ENCODE measurements at places on chromosomes 3 and 15.

DNA sequence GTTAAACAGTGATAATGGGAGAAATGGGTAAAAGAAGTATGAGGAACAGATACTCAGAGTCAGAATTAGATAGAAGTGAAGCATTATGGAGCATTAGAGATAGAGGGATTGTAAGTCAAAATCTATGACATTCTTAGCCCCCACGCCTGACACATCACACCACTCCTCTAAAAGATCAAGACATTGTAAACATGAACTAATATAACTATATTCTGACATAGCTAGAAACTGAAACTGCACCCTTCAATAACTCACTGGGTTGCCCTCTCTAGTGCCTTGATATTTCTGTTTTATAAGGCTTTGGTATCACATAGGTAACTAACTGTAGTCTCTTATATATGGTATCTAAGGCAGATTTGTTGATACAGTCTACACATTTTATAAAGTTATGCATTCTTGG is 684.3 kb upstream of the DPPA4 start:
- no peak for DNase-seq

DNA sequence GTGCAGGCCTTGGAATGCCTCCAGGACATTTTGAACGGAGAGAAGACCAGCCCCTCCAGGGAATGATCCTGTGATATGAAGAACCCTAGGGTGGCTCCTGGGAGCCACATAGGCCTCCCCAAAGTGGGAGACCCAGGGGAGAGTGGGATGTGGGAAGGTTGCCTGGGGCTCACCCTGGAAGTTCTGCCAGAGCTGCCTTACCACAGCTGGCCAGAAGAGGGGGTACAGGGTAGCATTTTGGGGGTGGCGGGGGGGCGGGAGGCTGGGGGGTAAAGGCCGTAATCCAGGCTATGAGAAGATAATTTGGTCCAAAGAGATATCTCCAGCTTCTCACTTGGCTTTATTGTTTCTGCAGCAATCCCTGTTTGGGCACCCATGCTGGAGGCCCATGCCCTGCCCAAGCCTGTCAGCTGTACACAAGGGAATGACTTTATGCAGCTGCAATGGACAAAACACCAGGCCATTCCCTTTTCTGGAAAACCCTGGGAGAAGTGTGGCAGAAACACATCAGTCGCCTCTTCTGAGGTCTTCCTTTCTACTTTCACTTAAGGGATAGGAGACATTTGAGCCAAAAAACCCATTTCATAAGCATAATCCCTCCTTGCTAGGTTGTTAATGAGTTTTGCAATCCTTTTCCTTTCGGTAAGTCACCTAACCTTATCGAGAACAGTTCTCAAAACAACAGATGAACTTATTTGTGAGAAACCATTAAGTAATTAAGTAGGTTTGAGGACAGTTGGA is 11.0 kb upstream of the MUSTN1 start:
- DNase-seq, result no peak

DNA sequence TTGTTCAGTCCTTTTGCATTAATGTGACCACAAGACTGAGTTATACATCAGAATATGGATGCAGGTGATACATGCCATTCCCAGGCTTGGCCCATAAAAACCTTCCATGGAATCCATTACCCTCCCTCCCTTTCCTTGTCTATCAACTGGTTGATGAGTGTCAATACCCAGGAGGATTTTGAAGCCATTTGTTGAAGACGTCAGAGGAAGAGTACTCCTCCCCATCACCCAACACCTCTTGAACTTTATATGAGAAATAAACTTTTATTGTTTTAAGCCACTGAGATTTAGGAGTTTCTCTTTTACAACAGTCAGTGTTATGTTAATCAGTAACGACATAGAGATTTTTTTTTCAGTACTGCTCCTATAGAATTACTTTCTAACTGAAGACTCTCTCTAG is 55.5 kb downstream of the P3H2 start:
- DNase-seq, result no peak

GRCh38 chr3:183430325-183430957 is 2.0 kb upstream of the MCF2L2 start:
- no peak for DNase-seq

GRCh38 chr15:63146684-63147083 is 10.6 kb downstream of the RPS27L start:
- no peak for DNase-seq

DNA sequence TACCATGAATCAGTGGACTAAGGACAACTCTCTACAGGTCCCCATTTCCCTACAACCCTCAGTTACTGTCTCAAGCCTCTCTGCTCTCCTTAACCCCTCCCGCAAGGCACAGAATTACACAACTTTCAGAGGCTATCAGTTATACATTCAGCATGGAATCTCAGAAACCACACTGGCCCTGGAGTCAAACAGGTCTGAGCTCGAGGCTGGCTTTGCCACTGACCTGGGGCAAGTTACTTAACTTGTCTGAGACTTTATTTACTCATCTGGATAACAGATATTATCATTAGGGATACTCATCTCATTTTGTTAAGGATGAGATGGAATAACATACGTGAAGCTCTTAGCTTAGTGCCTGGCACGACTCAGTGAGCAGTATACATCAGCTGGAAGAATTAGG is 95.2 kb downstream of the WDR76 start:
- DNase-seq, result no peak

DNA sequence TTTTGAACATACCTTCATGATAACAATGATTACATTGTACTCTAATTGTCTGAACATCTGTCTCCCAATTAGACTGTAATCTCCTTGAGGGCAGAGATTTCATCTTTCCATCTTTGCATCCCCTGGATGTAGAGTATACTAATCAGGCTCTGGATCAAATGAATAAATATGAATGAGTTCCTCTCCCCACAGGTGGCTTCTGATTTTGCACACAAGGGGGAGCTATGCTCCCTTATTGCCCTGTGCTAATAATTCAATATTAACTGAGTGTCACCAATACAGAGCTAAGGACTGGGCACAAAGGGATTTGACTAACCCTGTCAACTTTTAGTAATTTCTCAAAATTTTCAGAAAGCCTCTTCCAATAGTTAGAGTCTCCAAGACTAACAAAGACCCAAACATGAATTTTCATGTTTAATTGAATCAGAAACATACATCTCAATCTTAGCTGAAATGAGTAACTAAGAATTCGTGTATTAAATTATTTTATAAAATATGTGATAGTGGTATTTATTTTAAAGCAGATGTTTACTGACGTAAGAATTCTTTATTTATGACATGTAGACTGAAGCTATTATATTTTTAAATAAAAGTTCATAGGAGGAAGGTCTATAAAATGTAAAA is 3.0 kb downstream of the DUOXA1 start:
- no peak for DNase-seq

DNA sequence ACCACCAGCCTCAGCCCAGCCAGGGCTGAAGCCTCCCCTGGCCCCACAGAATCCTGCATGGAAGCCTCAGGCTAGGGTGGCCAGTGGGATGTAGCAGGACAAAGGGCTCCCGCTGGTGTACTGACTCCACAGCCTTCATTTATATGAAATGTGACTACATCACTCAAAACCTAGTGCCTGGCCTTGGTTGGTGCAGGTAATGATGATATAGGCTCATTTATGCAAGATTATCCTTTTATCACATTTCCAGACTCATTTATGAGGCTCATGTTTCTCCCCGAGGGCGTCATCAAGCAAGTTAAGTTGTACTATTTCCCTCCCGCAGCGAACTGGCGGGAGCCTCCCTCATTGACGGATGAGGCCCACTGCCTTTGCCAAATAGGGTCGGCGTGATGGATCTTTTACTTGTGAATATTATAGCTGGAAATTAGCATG is 179.1 kb upstream of the SMAD3 start:
- no peak for DNase-seq

- DNase-seq, result no peak
Observed at GRCh38 chr3:143054011-143054410, 52.6 kb downstream of the U2SURP start.

DNA sequence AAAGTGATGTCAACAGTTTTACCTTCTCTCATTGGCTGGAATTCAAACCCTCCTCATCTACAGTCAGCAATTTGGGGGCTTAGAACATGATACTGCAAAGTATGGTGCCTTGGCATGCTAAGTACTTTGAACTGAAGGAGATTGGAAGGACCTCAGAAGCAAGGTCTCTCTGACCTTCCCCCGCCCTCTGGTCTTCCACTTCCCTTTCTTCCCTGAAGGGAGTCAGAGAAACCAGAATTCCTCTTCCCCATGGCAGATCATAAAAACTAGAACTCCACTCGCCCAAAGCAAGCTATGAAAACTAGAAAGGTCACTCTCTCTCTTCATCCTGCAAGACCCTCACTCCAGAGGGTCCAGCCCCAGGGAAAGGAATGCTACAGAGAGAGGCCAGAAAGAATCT is 64.2 kb downstream of the CD200R1L start:
- DNase-seq, result no peak

DNA sequence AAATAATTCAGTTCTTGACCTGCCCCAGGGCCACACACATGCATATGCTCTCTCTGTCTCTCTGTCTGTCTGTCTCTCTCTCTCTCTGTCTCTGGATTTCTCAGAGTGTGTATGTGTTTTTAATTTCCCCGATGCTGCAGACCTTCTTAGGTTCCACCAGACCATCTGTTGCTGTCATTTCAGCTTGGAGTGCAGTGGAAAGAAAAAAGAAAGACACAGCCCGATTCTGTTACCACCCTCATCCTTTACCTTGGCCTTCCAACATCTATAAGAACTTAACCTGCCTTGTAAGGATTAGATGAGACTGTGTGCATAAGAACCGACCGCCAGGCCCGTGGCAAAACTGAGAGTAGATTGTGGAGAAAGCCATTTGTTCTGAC is 9.7 kb upstream of the PGPEP1L start:
- no peak for DNase-seq

GRCh38 chr3:187520027-187520945 is 149.9 kb downstream of the SST start:
- no peak for DNase-seq

DNA sequence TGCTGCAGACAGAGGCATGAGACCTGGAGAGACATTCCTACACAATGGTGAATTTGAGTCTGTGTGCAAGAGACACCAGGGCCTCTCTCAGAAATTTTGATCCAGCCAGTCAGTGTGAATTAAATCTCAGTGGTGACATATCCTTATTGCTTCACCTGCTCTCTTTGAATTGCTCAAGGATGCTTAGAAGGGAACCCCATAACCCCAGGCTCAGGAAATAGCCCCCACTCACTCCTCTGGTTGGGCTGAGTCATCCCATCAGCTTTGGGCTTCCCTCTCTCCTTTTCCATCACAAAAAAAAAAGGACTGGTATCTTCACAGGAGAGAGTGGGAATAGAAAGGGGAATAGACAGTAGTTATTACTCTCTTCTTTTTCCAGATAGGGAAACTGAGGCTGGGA is 33.0 kb upstream of the LARS2 start:
- DNase-seq, result no peak
